ENCODE measurements at places on chromosomes 7 and 10.

DNA sequence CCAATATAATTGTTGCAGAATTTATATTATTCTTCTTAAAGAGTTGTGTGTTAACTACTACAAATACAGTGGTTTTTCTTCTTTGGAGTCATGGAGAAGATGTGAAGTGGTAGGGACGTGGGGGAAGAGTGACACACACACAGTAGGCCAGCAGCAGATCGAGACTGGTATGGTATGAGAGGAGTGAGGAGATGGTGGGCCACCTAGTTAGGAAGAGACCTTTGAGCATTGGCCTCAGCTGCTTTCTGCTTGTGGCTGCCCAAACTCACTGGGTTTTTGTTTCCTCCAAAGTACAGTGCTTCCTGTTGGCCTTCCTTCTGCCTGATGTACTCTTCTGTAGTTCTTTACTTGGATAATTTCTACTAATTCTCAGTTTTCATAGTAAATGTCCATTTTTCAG, 14.6 kb downstream of the VCL start:
- DNase-seq = no peak

- no peak for DNase-seq
These were observed 3.5 kb upstream of the MYOZ1 start for GRCh38 chr10:73644767-73645166.

DNA sequence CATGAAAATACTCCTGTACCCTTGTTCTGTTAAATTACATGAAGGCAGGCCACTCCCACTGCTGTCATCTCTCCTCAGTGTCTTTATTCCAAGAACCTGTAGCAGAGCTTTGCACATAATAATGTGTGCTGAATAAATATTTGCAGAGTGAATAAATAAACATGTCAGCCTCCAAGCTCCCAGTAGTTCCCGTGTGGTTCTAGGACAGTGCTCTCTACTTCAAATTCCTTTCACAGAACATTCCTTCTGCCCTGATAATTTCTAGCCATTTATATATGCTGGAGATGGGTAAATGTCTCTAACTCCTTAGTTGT, 20.3 kb upstream of the HYAL4 start:
- no peak for DNase-seq

GRCh38 chr7:157266272-157266671, 70.5 kb upstream of the DNAJB6 start:
- no peak for DNase-seq

GRCh38 chr10:35453855-35454532, 117.7 kb downstream of the CCNY start:
- DNase-seq = no peak

DNA sequence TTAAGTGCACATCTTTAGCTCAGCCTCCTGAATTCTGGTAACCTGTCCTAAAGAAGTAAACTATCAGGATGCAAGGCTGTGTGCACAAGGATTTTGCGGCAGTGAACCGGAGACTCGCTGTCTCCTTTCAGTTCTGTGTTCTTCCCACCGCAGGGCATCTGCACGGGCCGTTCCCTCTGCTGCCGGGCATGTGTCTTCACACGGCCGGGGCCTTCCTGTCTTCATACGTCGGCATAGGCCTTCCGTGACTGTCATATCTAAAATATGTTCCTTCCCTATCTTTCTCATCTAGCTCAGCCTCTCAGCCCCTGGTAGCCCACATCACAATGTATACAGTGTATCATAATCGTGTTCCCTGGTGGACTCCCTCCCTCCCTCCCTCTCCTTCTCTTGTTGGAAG, 16.4 kb downstream of the PALD1 start:
- no peak for DNase-seq

DNA sequence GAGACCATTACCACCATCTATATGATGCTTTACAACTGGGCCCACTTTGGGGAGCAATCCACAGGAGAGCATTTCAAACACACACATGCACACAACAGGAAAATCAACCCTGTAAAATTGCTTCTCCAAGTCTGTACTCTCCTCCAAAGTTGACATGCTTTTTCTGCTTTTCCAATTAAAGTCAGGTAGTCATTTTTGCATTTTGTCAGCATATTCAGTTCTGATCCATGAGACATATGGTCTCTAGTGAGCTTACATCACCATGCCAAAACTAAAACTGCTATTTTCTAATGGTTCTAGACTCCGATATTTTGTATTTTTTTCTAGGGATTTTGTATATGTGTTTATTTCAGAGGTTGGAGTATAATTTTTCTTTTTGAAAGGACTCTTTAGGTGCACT, 373.5 kb upstream of the LRRTM3 start:
- no peak for DNase-seq

GRCh38 chr7:29300649-29301048, 106.1 kb downstream of the CHN2 start:
- no peak for DNase-seq

Measured in AG04450 (cell line).